ENCODE measurements at places on chromosomes 7 and 10. TPM values are rescaled to one million over a fixed set of nuclear protein-coding genes. Genes with fewer than 3 reads are reported as not detected.

GRCh38 chr10:59967079-59967478 lies 60.7 kb upstream of the CCDC6 start:
- DNase-seq, result no peak
- H3K4me3 ChIP-seq, result no peak overlapping the region
- H3K4me1 ChIP-seq, result no peaks in the 10 kb centered on the region
- no peaks in the 10 kb centered on the region for H3K36me3 ChIP-seq

GRCh38 chr7:17593819-17594419 lies 295.5 kb downstream of the AHR start:
- H3K36me3 ChIP-seq, result no peaks in the 10 kb centered on the region
- no peak overlapping the region for H3K27ac ChIP-seq
- no peaks in the 10 kb centered on the region for H3K27me3 ChIP-seq
- no peak for DNase-seq
- no peak overlapping the region for H3K4me3 ChIP-seq

- no peaks in the 10 kb centered on the region for H3K27me3 ChIP-seq
- H3K4me1 ChIP-seq, result no peaks in the 10 kb centered on the region
- H3K27ac ChIP-seq, result no peak overlapping the region
- DNase-seq, result peak; percentile 57
- no peak overlapping the region for H3K4me3 ChIP-seq
- H3K36me3 ChIP-seq, result no peaks in the 10 kb centered on the region
Observed at GRCh38 chr10:132907821-132908620, 34.3 kb downstream of the CFAP46 start.

DNA sequence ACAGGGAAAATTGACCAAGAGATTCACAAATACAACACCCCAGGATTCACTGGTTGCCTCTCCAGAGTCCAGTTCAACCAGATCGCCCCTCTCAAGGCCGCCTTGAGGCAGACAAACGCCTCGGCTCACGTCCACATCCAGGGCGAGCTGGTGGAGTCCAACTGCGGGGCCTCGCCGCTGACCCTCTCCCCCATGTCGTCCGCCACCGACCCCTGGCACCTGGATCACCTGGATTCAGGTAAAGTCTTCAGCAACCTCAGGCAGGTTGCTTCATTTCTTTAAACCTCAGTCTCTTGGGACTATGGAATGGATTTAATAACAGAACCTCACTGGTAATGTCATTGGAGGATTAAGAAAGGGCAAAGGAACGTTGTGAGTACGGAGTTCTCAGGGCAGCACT lies 206.9 kb upstream of the C7orf33 start:
- no peak overlapping the region for H3K4me3 ChIP-seq
- H3K27ac ChIP-seq, result no peak overlapping the region

- H3K27ac ChIP-seq, result no peak overlapping the region
- no peaks in the 10 kb centered on the region for H3K36me3 ChIP-seq
- H3K4me1 ChIP-seq, result peaks cover 11% of the 10 kb centered on the region
- H3K27me3 ChIP-seq, result peaks cover 13% of the 10 kb centered on the region
- H3K4me3 ChIP-seq, result no peak overlapping the region
- no peak for DNase-seq
Observed at GRCh38 chr7:64951250-64951848, 39.5 kb downstream of the ZNF117 start.

- no peak overlapping the region for H3K4me3 ChIP-seq
- no peak overlapping the region for H3K27ac ChIP-seq
- no peak for DNase-seq
- H3K36me3 ChIP-seq, result no peaks in the 10 kb centered on the region
Observed at GRCh38 chr7:69610374-69611084, 12.3 kb downstream of the AUTS2 start.

DNA sequence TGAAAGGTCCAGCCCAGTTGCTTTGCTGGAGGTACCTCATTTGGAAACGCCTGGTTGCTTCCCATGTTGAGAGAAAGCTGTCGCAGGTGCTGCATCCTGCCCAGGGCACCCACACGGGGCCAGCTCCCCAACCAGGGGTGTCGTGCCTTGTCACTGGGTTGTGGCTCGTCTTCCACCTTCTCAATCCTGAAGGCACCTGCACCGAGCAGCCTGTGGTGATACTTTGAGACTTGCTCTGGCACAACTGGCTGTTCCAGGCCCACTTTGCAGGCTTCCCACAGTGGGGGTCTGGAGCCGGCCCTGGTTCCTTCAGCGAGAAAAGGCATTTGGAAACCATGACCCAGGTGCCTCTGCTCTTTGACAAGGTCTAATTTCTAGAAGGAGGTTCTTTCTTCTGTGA lies 197.3 kb upstream of the PPP2R2D start:
- H3K4me1 ChIP-seq, result no peaks in the 10 kb centered on the region
- no peak for DNase-seq
- H3K27me3 ChIP-seq, result peaks cover 18% of the 10 kb centered on the region
- no peaks in the 10 kb centered on the region for H3K36me3 ChIP-seq
- H3K27ac ChIP-seq, result no peak overlapping the region

DNA sequence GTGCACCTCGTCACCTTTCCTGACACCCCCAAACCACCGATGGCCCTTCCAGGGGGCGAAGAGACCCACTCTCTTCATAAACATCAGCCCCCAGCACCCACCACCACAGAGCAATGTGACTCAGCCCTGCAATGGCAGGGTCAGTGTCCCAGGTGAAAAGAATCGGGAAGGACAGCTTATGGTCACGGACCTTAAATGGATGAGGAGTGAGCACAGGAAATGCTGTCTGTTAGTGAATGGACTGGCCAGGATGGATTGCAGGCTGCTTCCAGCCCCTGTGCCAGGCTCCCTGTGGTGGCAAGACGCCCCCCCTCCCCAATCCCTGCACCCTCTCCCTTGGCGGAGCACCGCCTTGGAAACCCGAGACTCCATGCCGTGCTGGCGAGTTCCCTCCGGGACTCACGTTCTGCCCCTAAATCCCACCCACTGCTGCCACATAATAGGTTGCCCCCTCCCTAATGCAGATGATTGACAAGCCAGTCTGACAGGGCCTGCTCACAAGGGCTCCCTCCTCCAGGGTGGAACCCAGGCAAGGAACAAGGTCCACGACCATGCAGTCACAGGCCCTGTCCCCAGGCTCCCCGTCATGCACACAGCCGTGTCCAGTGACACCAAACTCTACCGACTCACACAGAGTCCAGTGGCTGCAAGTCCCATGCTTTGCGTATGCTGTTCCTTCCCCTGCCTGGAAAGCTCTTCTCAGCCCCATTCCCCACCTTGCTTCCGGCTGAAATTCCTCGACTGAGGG lies 7.3 kb downstream of the ASB13 start:
- no peak overlapping the region for H3K27ac ChIP-seq
- no peaks in the 10 kb centered on the region for H3K4me1 ChIP-seq
- no peaks in the 10 kb centered on the region for H3K36me3 ChIP-seq
- no peaks in the 10 kb centered on the region for H3K27me3 ChIP-seq

DNA sequence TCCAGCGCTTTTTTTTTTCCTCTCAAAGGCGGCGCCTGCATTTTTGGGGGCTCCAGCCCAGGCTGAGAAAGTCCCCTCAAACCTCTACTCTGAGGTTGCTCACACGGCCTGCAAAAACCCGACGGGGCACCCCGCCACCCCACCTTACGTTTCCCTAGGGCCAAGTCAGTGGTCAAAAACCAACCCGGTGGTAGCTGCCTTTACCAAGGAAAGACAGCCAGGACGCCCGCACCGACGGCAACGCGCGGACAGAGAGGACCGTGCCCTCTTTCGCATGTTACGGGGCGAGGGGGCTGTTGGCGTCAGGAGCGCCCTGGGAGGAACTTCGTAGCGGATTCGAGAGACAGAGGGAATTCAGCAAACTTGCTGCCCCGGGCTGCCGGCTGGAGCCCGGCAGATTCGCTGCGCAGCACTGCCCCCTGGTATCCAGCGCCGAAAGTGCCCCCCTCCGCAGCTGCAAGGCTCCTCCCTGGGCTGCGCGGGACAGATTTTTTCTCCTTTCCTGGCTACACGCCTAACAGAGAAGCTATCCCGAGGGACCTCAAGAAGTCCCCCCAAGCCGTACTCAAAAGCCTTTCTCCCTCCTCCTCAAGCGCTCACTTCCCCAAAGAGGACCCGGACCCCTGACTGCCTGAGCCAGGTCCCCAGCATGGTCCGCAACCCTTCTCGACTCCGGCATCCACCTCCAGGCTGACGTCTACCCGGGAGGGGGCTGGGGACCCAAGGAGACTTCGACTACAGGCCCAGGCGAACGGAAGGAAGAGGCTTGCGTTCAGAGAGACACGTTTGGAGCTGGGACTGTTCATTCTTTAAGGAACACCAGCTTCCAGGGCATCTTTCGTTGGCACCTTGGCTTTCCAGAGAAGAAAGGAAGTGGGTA lies 27.7 kb upstream of the VAX1 start:
- H3K36me3 ChIP-seq, result no peaks in the 10 kb centered on the region
- H3K4me3 ChIP-seq, result no peak overlapping the region
- no peak for DNase-seq
- peaks cover 45% of the 10 kb centered on the region for H3K4me1 ChIP-seq
- no peak overlapping the region for H3K27ac ChIP-seq
- peaks cover 100% of the 10 kb centered on the region for H3K27me3 ChIP-seq

- no peak overlapping the region for H3K4me3 ChIP-seq
- no peaks in the 10 kb centered on the region for H3K4me1 ChIP-seq
- H3K27me3 ChIP-seq, result no peaks in the 10 kb centered on the region
- no peak overlapping the region for H3K27ac ChIP-seq
- DNase-seq, result no peak
- H3K36me3 ChIP-seq, result no peaks in the 10 kb centered on the region
Observed at GRCh38 chr10:30562787-30563186, 66.8 kb downstream of the LYZL2 start.

Gene SAMD9L
- total RNA-seq, result 5.3 TPM

Gene WNT8B
- total RNA-seq, result not detected

GRCh38 chr10:123205041-123205440 lies 50.8 kb downstream of the BUB3 start:
- DNase-seq, result no peak

GRCh38 chr10:86186633-86187032 lies 180.0 kb downstream of the GRID1 start:
- DNase-seq, result no peak
- H3K27me3 ChIP-seq, result no peaks in the 10 kb centered on the region
- no peak overlapping the region for H3K27ac ChIP-seq
- H3K36me3 ChIP-seq, result no peaks in the 10 kb centered on the region

DNA sequence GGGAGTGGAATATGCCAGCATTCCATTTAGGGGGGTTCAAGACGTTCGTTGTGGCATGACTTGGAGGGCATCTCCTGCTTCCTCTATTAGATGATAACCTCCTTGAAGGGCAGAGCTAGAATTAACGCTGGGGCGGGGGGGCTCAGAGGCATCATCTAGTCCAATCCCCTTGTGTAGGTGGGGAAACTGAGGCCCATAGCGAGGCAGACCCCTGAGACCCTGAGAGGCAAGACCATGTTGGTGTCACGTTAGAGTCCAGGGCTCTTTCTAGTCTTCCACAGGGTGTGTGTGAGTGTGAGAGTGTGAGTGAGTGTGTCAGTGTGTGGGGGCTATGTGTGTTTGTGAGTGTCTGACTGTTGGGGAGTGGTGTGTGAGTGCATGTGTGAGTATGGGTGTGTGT lies 29.3 kb upstream of the NUB1 start:
- H3K27me3 ChIP-seq, result no peaks in the 10 kb centered on the region
- H3K27ac ChIP-seq, result no peak overlapping the region
- H3K4me1 ChIP-seq, result no peaks in the 10 kb centered on the region
- DNase-seq, result no peak
- no peaks in the 10 kb centered on the region for H3K36me3 ChIP-seq

GRCh38 chr7:14690075-14690474 lies 212.5 kb downstream of the DGKB start:
- DNase-seq, result no peak
- no peaks in the 10 kb centered on the region for H3K4me1 ChIP-seq
- H3K36me3 ChIP-seq, result no peaks in the 10 kb centered on the region
- no peak overlapping the region for H3K27ac ChIP-seq
- H3K4me3 ChIP-seq, result no peak overlapping the region

Gene INHBA
- total RNA-seq, result 5.5 TPM

DNA sequence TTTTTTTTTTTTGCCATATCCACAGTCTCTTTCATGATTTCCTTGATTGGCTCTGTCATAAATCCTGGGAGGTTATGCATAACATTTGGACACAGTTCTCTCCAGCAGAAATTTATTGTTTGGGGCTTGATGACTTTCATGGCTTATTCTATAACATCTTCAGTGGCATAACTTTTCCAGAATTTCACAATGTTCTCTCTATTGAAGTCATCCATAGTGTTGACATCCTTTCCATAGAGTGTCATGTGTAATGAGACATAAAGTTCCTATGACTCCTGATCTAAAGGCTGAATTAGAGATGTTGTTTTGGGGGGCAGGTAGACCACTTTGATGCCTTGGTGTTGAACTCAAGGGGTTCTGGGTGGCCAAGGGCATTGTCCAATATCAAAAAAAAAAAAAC lies 36.7 kb upstream of the STK17A start:
- no peaks in the 10 kb centered on the region for H3K27me3 ChIP-seq
- no peak for DNase-seq
- H3K36me3 ChIP-seq, result no peaks in the 10 kb centered on the region

Gene UNCX
- total RNA-seq, result not detected

Gene SPDYE8
- total RNA-seq, result not detected

GRCh38 chr7:91916051-91916440 lies 24.6 kb upstream of the AKAP9 start:
- H3K4me1 ChIP-seq, result no peaks in the 10 kb centered on the region
- H3K36me3 ChIP-seq, result no peaks in the 10 kb centered on the region
- no peaks in the 10 kb centered on the region for H3K27me3 ChIP-seq

Gene SFRP5
- 9.9 TPM for total RNA-seq

DNA sequence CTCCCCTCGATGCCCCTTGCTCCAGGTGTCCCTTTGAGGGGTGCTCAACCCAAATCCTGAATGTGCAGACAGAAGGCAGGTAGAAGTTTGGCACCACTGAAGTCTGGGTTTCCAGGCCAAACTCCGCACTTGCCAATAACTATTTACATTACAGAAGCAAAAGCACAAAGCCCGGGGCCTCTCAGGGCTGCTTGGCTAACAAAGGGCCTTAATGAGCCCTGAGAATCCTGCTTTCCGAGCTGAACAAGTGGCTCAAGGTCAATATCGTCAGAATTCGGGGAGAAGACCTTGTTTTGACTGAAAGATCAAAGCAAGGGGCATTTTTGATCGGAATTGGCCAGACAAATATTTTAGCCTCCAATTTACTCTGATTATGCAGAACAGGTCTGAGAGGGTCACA lies 189.9 kb downstream of the HERPUD2 start:
- no peaks in the 10 kb centered on the region for H3K27me3 ChIP-seq
- no peaks in the 10 kb centered on the region for H3K36me3 ChIP-seq
- H3K4me3 ChIP-seq, result no peak overlapping the region
- no peak overlapping the region for H3K27ac ChIP-seq
- DNase-seq, result no peak
- H3K4me1 ChIP-seq, result no peaks in the 10 kb centered on the region

GRCh38 chr7:33486633-33487032 lies 357.3 kb downstream of the BBS9 start:
- no peaks in the 10 kb centered on the region for H3K27me3 ChIP-seq
- H3K4me3 ChIP-seq, result no peak overlapping the region
- H3K27ac ChIP-seq, result no peak overlapping the region
- no peak for DNase-seq

GRCh38 chr10:92111336-92111939 lies 179.4 kb downstream of the CPEB3 start:
- no peak for DNase-seq
- H3K4me1 ChIP-seq, result no peaks in the 10 kb centered on the region
- no peak overlapping the region for H3K4me3 ChIP-seq
- no peaks in the 10 kb centered on the region for H3K27me3 ChIP-seq
- H3K36me3 ChIP-seq, result no peaks in the 10 kb centered on the region
- H3K27ac ChIP-seq, result no peak overlapping the region

- peaks cover 9% of the 10 kb centered on the region for H3K4me1 ChIP-seq
- H3K36me3 ChIP-seq, result no peaks in the 10 kb centered on the region
- no peak overlapping the region for H3K4me3 ChIP-seq
- H3K27ac ChIP-seq, result peak overlapping the region; percentile 37
- DNase-seq, result no peak
Observed at GRCh38 chr7:95688931-95689495, 83.3 kb upstream of the DYNC1I1 start.
